ENCODE measurements at places on chromosomes 1 and 21.

- no peak for DNase-seq
These were observed 71.9 kb downstream of the HIVEP3 start for GRCh38 chr1:41846625-41847405.

DNA sequence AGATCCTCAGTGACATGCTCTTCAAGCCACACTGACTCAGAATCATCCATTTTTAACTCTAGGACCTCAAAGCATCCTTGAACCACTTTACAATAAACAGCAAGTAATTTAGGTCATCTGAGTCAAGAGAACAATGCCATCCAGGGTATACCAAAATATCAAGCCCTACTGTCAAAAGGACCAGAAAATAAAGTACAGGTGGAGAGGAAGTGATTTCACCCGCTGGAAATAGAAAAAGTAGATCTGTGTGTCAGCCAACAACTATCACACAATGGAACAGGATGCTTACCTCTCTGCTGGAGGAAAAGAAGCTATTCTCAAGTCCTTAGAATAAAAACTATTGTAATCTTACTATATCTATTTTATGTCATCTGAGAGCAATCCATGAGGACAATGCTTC, 37.0 kb downstream of the RERE start:
- no peak for DNase-seq

DNA sequence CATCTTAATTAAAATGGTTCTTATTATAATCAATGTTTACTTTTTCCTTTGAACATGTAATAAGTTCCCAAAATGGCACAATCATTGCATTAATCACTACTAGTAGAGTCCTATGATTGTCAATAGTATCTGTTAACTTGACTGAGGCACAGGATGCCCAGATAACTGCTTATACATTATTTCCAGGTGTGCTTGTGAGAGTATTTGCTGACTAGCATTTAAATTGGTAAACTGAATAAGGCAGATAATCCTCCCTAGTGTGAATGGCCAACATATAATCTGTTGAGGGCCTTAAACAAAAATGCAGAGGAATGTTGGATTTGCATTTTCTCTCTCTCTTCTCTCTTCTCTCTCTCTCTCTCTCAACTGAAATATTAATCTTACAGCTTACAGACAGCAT, 999.3 kb upstream of the TMPRSS15 start:
- no peak for DNase-seq

DNA sequence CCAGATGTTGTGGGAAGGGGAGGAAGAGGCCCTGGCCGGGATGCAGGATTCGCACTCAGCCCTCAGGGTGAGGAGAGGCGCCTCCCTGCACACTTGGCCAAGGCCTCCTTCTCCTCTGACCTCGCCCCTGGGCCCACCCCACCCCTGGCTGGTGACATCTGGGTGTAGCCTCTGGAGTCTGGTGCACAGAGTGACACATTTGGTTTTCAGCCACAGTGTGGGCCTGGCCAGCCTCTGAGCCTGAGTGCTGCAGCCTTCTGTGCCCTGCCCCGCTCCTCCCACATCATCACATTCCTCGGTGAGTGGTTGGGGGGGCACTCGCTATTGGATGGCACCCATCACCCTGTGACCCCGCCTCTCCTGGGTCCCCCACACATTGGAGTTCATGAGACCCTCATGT, 45.8 kb downstream of the PRDM16 start:
- no peak for DNase-seq

DNA sequence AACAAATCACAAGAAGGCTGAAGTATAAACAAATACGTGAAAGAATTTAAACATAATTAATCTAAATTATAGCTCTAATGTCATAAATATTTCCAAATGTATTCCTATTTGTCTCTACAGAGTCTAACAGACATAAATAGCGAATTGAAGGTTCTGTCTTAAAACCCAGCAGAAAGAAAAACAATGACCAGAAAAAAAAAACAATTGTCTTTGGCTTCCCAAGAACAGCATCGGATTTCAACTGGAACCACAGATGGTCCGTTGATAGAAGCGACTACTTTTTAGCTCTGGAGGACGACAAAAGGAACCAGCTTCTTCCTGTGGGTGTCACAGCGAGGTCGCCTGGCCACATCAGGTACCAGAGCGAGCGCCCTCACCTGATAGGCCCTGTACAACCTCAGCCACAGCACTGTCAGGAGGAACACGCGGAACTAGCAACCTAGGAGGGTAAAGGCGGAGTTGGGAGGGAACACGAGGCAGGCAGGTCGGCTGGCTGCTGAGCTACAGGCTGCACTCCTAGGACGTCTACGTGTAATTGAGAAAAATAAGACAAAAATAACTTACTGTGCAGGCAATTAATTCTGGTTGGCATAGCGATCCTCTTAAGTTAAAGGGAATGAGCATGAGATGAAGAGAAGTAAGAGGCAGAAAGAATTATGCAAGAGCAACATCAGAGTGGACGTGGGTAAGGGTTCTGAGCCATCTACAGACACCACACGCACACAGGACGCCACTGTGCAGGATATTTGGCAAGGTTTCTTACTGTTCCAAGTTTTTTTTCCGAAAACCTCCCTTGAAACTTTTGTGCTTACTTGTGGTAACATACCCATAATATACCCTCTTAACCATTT, 16.7 kb upstream of the PRDM15 start:
- no peak for DNase-seq

Data from SHP77 (cell line).